ENCODE measurements at places on chromosomes 13 and 19.
A peak's percentile ranks its signal among the peaks of the same experiment; 100 is the strongest.

- DNase-seq = no peak
These were observed 6.3 kb downstream of the CFAP97D2 start for GRCh38 chr13:114185182-114185971.

GRCh38 chr13:110716247-110716515 lies 2.7 kb downstream of the ING1 start:
- DNase-seq = no peak

DNA sequence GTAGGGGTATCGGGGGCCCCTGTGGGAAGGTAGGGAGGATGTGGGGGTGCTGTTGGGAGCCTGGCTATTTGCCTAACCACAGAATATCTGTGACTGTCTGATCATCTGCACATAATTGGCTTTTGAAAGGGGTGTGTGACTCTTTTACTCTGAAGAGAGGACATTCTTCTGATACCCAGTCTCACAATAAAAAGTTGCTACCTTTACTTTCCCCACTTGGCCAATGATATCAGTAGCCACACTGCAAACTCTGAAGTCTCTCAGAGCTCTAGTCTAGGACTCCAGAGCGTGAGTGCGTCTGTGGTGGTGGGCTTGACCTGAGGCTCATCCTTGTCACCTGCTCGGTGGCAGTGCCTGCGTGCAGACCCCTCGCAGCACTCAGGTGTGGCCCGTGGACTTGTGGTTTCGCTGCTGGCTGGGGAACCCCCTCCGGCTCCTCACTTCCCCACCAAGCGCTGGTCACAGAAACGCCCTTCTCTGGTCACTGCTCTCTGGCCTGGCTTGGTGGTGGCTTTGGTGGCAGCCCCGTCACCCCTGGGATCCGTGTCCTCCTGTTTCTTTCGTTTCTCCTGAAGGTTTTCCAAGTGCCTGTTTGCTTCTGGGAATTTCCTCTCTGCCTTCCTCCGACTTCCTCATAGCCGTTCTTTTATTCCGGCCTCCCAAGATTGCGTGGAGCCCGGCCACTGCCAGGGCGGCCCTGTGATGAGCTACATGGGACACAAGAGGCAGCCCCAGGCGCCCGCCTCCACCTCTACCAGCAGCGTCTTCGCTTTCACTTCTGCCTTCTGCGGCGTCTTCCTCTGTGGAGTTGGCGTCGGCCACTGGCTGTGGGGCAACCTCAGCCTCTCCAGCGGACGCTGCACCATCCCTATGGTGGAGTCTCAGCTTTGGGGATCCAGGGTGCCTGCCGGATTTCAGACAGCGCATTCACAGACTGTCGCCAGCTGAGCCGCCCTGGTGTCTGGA lies 78.0 kb downstream of the ATP11A start:
- DNase-seq = peak; percentile 12

- no peak for DNase-seq
These were observed 83.6 kb upstream of the KLF12 start for GRCh38 chr13:74217811-74218210.

- no peak for DNase-seq
These were observed 15.8 kb upstream of the NPAS1 start for GRCh38 chr19:47003611-47004465.

- no peak for DNase-seq
These were observed 104.4 kb downstream of the KLF5 start for GRCh38 chr13:73162912-73163911.

GRCh38 chr13:42064259-42064658 lies 15.8 kb downstream of the DGKH start:
- no peak for DNase-seq

GRCh38 chr19:42102877-42103276 lies 26.9 kb downstream of the ZNF574 start:
- no peak for DNase-seq

- no peak for DNase-seq
These were observed 6.0 kb downstream of the EEF2 start for GRCh38 chr19:3979289-3979673.

DNA sequence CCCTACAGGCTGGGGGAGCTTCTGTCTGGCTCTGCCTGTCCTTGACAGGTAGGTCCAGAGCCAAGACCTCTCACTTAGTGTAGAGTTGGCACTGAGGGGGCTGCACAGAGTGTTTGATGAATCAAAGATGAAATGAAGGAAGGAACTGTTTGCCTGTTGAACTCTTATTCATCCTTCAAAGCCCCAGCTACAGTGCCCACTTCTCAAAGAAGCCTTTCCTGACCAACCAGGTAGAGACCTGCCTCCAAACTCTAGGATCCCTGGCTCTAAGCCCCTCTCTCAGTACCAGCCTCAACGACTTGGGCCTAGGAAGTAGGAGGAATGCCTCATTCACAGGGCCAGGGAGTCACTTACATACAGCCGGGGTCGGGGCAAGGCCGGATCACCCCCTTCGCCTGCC lies 9.1 kb upstream of the TMEM161A start:
- no peak for DNase-seq

- DNase-seq = no peak
These were observed 7.9 kb upstream of the SIGLEC9 start for GRCh38 chr19:51116736-51117286.

DNA sequence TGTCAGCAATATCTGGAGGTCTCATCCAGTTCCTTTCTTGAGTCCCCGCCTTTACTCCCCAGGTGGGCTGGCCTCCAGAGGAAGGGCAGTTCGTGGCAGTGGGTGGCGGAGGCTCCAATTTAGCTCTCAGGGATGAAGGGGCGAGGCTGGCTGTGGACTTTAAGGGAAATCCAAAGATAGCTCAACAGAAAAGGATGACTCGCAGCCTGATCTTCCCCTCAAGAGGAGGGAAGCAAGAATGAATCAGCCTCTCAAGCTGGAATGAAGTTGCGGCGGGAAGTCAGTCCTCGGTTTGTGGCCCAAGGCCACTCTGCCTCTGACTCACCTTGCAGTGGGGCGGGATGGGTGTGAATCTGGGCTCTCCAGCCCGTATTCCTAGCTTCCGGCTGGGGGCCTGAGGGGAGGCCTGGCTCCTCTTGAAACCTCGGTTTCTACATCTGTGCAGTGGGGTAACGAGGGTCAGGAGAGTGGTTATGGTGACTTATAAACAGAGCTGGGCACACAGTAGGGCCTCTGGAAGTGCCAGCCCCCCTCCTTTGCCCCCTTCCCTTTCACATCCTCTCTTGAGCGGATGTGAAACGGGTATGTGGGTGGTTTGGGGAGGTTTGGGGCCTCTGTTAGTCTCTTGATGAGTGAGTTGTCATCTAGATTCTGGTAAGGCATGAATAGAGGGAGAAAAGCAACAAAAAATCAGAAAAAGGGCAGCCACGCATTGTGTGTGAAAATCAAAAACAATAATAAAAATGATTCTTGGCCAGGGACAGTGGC lies 10.5 kb upstream of the SMG9 start:
- peak; percentile 73 for DNase-seq

GRCh38 chr13:20074966-20075365 lies 85.9 kb downstream of the GJA3 start:
- DNase-seq = no peak

DNA sequence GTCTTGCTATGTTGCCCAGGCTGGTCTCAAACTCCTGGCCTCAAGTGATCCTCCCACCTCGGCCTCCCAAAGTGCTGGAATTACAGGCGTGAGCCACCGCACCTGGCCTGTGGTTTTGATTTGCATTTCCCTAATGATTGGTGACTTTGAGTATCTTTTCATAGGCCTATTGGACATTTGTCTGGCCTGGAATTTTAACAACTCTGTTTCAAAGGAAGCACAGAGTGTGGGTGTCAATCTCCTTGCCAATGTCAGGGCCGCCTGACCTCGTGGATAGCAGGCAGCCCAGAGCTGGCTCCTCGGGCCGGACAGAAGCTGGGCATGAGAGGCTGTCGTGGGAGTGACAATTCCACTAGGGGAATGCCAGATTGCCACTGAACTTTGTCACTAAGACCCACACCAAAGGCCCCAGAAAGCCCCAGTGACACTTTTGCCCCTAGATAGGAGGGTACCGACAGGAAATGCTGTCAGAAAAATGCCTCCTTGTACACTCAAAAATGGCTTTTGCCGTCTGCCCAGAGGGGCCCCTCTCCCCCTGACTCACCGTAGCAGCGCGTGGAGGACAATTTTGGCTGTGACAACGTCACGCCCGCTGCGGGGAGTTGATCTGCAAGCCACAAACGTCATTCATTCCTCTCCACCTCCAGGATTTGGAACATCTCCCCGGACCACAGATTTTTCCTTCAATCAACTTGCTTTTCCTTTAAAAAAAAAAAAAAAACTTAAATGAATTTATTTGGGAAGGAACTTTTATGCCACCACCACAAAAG lies 11.7 kb upstream of the ADGRE5 start:
- DNase-seq = peak; percentile 93

DNA sequence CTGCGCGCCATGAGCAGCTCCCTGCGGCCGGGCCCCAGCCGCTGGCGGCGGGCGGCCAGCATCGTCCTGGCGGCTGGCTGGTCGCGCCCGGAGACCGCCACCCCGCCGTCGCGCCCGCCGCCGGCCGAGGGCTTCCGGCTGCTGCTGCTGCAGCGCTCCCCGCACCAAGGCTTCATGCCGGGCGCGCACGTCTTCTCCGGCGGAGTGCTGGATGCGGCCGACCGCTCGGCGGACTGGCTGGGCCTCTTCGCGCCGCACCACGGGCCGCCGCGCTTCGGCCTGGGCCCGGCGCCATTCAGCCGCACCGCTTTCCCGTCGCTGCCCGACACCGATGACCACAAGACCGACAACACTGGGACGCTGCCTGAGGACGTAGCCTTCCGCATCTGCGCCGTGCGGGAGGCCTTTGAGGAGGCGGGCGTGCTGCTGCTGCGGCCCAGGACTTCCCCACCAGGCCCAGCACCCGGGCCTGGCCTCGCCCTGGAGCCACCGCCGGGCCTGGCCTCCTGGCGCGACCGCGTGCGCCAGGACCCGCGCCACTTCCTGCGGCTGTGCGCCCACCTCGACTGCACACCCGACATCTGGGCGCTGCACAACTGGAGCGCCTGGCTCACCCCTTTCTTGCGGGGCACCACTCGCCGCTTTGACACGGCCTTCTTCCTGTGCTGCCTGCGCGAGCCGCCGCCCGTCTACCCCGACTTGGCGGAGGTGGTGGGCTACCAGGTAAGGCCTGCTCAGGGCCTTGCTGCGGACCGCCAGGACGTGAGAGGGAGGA lies 518 bp downstream of the NUDT19 start:
- peak; percentile 65 for DNase-seq

- DNase-seq = no peak
These were observed 6.7 kb downstream of the SAFB2 start for GRCh38 chr19:5615756-5616327.

DNA sequence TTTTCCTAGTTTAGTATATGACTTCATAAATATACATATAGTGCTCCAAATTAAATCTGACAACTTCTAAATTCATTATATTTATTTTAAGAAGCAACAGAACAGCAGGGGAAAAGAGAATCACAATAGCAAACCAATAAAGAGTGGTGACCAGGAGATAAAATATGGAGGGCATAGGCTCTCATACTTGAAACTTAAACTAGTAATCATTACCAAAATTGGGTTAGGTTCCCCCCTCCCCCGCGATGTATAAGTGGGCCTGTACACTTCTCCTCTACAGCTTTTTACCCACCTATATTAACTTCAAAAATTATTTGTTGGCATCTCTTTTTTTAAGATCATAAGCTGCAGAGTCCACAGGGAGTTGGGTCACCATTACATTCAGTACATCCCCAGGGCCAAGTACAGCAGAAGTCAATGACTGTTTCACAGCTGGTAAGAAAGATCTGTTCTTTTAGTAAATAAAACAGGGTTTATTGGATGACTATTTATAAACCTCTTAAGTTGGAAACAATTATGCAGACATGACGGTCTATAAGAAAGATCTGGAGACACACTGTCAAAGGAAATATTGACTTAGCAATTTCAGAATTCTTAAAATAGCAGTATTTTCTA lies 29.4 kb downstream of the KLF12 start:
- DNase-seq = no peak

GRCh38 chr19:54696117-54696548 lies 28.1 kb upstream of the KIR3DL3 start:
- DNase-seq = no peak

- DNase-seq = no peak
These were observed at the start of gene GRK1 for GRCh38 chr13:113666951-113667701. TSS of gene GRK1 (plus strand) at chr13:113667219. CDS start at chr13:113667387, 168 bp downstream.

- no peak for DNase-seq
These were observed 50.6 kb downstream of the DPF1 start for GRCh38 chr19:38173291-38174041.

DNA sequence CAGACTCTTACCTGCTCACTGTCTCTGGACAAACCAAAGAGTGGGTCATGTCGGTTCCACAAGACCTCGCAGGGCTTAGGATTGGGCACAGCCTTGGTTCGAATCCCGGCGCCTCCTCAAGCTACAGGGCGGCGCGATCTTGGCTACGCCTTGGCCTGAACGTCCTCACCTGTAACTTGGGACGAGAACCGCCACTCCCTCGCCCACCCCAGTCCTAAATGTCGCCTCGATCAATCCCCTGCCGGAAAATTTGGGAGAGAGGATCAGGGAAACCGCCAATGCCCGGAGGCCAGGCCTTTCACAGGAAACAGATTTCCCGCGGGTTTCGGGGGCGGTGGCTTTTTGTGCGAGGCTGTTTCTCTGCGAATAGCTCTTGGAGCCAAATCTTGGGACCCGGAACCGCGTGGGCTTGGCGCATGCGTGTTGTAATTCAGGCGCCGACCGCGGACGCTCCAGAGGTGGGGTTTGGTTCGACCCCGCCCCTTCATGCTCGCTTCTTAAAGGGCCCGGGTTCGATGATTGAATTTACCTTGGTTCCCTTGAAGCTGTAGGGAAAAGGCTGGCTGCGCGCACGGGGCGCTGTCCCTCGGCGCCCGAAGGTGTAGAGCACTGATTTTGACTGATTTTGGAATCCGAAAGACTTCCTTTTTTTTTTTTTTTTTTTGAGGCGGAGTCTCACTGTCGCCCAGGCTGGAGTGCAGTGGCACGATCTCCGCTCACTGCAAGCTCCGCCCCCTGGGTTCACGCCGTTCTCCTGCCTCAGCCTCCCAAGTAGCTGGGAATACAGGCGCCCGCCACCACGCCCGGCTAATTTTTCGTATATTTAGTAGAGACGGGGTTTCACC lies at the start of gene NR2C2AP:
TSS of gene NR2C2AP (minus strand) at position 403 of the 845 bp plus-strand sequence. CDS start at position 49, 354 bp downstream.
- DNase-seq = peak; percentile 92

GRCh38 chr13:28420704-28421103 lies 74.2 kb downstream of the FLT1 start:
- no peak for DNase-seq

DNA sequence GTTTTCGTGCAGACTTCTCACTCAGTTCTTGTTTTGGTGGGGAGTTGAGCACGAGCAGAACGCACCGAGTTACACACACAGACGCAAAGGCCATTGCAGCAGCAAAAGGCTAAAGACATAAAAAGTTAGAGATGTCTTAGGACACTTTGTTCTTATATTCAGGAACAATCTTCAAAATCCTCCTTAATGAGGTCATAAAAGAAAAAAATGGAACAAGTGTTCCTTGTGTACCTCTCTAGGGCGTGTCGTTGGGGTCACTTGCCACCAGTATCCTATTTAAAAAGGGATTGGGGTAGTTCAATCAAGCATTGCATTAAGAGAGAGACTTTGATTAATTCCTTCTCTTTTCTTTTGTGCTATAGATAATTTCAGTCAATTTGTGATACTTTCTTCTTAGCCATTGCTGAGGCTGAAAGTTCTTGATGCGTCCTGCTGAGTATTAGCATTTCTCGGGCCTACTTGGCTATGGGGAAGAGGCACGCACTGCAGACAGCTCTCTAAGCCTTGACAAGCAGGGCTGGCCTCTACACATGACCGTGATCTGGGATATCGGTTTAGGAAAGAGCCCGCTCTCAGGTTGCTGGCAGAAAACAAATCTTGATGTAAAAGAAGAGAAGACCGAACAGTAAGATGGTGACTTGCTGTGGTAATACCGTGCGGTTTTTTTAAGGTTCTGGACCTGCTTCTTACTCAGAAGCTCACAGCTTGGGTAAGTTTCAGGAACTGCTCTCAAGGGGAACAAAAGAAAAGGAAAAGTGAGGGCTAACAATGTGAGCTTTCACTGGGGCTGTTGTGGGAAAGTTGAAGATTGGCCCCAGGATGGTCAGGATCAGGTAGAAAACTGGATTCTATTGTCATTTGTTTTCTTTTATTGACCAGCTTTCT lies 223.6 kb downstream of the TM9SF2 start:
- no peak for DNase-seq

All from CD4-positive, alpha-beta T cell treated with Interleukin-1 beta for 1 hour (primary cell).